AML-193 (cell line): ENCODE measurements at places on chromosomes 3 and 15.

DNA sequence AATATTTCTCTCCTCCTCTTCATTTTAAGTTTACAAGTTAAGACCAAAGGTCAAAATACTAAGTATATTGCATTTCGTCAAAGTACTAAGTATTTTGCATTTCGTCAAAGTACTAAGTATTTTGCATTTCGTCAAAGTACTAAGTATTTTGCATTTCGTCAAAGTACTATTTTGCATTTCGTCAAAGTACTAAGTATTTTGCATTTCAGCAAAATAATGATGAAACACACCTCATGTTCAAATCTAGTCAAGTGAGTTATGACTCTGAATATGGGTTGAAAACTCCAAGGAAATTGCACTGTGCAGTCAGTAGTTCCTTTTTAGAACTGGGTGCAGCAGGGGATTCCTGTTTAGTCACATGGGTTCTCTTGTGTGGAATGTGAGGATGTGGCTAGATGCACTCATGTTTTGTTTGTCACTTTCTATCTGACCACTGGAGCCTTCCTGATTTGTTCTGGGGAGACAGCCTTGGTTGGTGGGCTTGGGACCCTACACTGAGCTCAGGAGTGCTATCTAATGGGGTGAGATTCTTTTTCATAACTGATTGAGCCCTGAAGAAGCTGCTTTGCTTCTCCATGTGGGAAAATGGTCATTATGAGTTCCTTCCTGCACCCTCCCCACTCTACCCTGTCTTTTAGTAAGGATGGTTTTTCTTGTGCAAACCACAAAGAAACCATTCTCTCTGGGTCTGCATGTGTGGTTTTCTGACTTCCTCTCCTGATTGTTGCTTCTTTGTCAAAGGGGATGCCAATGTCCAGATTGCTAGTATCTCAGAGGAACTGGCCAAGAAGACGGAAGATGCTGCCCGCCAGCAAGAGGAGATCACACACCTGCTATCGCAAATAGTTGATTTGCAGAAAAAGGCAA lies 73.4 kb downstream of the CCK start:
- DNase-seq = peak; percentile 74

DNA sequence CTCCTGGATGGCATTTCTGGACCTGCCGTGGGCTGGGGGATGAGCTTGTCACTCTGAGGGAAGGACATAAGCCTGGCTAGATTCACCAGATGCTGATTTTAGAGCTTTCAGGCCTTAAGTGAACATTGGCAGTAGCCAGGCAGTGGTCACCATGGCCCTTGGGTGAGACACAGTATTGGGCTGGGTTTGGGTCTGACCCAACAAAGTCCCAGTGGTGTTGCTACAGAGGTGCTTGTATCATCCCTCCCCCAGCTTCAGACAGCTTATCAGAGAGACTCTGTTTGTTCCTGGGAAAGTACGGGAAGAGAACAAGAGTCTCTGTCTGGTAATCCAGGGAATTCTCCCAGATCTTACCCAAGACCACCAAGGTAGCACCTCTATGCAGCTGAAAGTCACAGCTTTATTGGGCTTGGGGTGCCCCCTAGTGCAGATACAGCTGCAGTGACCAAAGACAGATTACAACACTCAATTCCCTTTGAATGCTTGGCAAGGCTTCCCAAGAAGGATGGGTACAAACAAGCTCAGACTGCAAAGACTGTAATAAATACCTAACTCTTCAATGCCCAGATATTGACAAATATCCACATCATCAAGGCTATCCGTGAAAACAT lies 9.8 kb upstream of the RUVBL1 start:
- DNase-seq = peak; percentile 53

DNA sequence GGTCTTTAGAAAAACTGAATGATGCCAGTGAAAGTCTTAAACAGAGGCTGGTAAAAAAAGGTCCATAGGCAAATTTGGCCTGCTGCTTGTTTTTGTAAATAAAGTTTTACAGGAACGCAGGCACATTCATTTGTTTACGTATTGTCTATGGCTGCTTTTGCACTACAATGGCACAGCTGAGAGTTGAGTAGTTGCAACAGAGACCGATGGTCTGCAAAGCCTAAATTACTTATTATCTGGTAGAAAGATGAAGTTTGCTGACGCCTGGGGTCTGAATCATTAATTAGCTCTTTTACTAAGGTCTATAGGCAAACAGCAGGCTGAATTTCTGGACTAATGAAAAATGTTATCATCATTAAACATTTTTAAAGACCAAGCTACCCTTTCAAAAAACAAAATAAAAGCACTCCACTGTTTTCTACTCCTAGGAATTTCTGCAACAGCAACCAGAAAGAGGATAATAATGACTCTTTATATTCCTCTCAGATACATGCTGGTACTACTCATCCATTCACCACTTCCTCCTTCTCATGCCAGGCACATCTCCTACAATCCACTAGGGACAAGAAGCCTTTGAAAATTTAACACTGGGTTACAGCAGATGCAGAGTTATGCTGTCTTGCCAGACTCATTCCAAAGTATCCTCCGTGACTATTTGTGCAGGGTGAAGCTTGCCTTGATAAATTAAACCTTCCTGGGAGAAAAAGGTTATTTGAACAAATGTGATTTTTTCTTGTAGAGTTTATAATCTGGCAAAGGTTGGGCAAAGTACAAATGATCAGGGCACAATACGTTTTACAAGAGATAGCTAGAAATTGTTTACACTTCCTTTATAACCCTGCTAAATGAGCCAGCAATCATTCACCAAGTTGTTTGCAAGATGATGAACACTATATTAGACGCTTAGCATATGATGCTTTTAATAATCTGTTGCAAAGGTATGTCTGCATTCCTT lies 6.0 kb downstream of the GATM start:
- DNase-seq = no peak

GRCh38 chr3:182404031-182404430 lies 389.3 kb upstream of the ATP11B start:
- DNase-seq = no peak

DNA sequence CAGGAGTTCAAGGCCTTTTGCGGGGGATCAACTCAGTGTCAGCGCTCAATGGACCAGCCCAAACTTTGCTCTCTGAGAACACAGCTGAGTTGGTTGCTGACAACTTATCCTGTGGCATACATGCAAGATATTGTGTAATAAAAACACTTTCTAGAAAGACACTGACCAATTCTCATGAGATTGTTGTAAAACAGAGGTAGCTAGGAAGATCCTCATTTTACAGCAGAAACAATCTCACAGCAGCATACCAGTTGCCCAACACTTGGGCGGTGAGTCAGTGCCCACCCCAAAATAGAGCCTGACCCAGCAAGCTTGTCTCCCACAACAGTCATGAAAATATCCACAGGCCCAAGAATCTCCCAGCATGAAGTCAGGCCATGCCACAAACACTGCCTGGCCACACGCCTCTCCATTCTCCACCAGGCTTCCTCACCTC lies 18.2 kb downstream of the KLHL6 start:
- peak; percentile 97 for DNase-seq
